Thoracic aorta (tissue), 2 donors: ENCODE measurements at places on chromosomes 11 and 22.
A peak's percentile ranks its signal among the peaks of the same experiment; 100 is the strongest.

DNA sequence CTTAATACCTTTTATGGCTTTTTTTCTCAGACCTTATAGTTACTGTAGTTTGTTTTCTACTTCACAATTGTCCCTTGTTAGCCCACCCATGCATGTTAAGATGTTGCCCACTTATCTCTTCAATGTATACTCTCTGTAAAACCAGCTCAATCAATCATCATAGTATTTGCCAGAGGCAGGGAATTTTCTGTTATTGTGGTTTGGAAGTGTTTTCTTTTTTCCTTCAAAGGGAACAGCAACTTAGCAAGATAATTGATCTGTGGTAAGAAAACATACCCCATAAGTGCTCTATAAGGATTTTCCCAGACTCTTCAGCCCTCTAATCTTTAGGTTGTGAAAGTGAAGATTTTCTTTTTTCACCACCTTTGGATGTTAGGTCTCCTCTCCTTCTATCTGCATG, 76.7 kb upstream of the SYT9 start:
- no peak for DNase-seq

- DNase-seq: no peak
These were observed at the start of gene KCNQ1 for GRCh38 chr11:2444821-2445745. Gene KCNQ1, plus strand, starts transcription at chr11:2445008. Its CDS starts 91 bp downstream, at chr11:2445099.

GRCh38 chr11:86948733-86949132, 6.5 kb downstream of the FZD4 start:
- DNase-seq: no peak

DNA sequence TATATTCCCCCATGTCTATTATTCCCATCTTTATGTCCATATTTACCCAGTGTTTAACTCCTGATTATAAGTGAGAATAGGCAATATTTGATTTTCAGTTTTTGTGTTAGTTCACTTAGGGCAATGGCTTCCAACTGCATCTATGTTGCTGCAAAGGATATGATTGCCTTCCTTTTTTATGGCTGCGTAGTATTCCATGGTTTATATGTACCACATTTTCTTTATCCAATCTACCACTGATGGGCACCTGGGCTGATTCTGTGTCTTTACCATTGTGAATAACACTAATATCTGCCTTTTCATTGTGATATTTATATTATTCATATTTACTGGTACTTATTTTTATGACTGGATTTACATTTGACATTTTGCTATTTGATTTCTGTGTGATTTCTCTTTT, 649.6 kb downstream of the NTM start:
- DNase-seq: no peak

- DNase-seq: no peak
These were observed 135.9 kb downstream of the FDX1 start for GRCh38 chr11:110565357-110566336.

- DNase-seq: no peak
These were observed 46.2 kb upstream of the YWHAH start for GRCh38 chr22:31897842-31898805.

DNA sequence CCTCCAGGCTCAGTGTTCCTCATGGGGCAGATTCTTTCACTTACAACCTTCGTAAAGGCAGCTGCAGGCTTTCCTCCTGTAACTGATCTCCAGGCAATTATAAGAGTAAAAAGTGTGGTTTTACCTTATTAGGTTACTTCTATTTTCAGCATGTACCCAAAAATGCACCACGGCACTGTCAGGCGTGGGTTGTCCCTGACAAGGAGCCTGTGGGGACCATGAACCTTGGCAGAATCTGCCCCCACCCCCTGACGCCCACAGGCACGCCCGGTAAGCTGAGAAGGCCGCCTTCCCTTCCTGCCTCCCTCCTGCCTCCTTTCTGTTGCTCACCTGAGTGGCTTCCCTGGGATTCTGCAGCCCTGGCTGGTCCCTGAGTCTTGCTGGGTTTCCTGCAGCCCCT, 1383.3 kb downstream of the TBC1D22A start:
- no peak for DNase-seq

- DNase-seq: no peak
These were observed 947.7 kb upstream of the TENM4 start for GRCh38 chr11:80388536-80388935.

- no peak for DNase-seq
These were observed 56.8 kb downstream of the IGLL5 start for GRCh38 chr22:22944268-22944985.

GRCh38 chr22:43173976-43174720, 12.8 kb downstream of the TTLL12 start:
- no peak for DNase-seq

GRCh38 chr22:44261164-44261860, 51.4 kb downstream of the SHISAL1 start:
- no peak for DNase-seq

- DNase-seq: no peak
These were observed 455.3 kb downstream of the SOX6 start for GRCh38 chr11:15901054-15901453.

- DNase-seq: no peak
These were observed 14.3 kb downstream of the DHCR7 start for GRCh38 chr11:71433648-71434450.

DNA sequence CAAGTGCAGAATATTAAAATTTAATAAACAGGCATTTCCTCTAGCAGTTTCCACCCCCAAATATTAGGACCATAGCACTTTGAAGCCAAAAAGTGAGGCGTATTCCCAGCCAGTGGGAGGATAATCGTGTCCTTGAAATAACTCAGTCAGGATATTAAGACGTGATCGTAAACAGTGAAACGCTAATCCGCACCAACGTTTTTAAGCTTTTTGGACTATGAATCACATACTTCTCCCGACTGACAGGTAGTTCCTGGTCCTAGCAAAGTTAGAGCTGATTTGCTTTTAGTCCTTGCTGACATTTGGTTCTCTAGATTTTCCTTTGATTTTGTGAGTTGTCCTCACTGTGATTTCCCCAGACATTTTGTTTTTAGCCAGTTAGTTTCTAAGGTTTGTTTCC, 197.1 kb upstream of the ARHGAP20 start:
- DNase-seq: no peak

GRCh38 chr11:20668844-20669819, at the start of gene NELL1:
Gene NELL1, plus strand, starts transcription at chr11:20669586.
- no peak for DNase-seq

DNA sequence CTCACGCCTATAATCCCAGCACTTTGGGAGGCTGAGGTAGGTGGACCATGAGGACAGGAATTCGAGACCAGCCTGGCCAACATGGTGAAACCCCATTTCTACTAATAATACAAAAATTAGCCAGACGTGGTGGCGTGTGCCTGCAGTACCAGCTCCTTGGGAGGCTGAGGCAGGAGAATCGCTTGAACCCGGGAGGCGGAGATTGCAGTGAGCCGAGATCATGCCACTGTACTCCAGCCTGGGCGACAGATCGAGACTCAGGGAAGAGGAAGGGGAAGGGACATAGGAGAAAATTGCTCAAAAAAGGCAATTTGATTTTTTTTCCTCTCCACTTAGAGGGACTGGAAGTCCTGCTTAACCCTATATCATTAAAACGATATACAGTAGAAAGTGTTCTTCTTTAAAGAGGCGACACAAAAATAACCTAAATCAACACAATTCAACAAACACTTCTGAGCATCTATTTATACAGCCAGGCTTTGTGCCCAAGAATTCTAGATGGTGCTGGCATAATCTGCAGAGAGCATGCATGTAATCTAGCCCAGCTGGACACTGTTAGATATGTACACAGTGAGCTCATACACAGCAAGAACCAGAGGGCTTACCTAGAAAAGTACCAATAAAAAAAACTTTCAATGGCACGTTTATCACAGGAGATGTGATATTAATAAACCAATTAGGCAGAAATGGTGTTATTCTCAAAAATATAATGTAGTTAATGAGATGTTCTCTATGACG, 20.9 kb upstream of the DENND5A start:
- no peak for DNase-seq

GRCh38 chr11:130426223-130426836, 2.1 kb downstream of the ADAMTS8 start:
- no peak for DNase-seq

GRCh38 chr22:17832665-17833064, 58.4 kb upstream of the BID start:
- DNase-seq: no peak

DNA sequence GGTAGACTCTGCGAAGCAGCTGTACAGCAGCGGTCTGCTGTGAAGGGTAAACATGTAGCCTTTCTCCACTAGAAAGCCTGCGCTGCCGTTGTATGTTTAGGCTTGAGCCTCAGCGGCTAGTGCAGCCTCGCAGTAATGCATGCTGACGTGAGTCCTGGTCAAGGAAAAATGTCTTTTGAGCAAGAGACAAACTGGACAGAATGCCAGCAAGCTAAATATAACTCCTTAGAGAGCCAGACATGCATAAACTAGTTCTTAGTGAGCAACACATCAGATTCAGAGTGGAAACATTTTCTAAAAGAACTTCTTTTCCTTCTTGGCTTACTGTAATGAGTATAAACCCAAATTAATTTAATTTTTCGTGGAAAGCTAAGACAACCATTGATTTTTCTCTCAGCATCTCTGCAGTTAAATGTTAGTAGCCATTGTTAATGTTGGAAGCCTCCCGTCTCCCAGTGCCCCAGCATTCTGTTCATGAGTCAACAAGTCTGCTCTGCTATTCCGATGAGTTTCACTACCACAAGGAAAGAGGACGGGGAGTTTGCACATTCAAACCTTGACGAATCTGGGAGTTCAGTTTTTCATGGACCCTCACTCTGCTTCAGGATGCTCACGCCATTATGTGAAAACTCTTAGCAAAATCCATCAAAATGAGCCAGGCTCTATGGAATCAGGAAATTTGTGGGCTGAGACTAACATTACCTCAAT, 51.4 kb downstream of the JAM3 start:
- no peak for DNase-seq

- peak; percentile 13 for DNase-seq
These were observed 353.9 kb upstream of the DDI1 start for GRCh38 chr11:103682318-103683184.

GRCh38 chr11:94958121-94958696, 15.1 kb downstream of the CWC15 start:
- no peak for DNase-seq

DNA sequence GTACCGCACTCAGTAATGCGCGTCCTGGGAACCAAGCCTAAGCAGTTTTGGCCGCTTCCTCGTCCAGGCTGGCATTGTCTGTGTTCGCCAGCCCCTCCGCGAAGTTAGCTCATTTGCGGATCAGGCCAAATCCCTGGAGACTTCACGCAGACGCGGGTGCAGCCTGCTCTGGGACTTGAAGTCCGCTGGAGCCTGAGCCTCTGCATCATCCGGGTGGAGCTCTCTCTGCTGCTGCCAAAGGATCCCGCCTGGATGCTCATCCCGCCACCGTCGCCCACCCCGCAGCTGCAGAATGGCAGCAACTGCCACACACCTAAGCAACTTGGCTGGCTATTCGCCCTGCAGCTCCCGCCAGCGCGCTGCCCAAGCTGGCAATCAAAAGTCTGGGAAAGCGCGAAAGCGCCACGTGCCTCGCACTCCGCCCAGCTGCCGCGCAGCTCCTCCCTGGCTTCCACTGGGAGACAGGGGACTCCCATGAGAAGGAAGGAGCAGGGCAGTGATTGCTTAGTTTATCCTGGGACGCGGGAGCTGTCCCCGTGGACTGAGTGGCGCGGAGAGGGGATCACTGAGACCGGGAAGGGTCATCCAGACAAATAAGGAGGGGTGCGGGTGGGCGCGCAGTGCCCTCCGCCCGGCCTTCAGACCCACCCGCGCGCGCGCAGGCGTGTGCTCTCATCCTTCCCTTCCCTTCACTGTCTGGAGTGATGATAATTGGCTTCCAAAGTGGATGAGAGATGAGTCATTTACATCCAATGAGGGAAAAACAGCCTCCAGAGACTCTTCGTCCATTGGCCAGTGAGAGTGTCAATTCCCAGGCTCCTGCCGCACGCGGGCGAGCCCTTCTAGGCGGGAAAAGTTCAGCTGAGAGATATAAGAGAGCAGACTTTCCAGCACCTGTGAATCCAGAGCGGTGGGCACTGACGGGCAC, 23.2 kb upstream of the GLYATL1B start:
- no peak for DNase-seq

- DNase-seq: no peak
These were observed 72.5 kb upstream of the ZBED5 start for GRCh38 chr11:10930224-10930971.

- DNase-seq: no peak
These were observed 67.9 kb upstream of the GRK3 start for GRCh38 chr22:25496396-25497064.

DNA sequence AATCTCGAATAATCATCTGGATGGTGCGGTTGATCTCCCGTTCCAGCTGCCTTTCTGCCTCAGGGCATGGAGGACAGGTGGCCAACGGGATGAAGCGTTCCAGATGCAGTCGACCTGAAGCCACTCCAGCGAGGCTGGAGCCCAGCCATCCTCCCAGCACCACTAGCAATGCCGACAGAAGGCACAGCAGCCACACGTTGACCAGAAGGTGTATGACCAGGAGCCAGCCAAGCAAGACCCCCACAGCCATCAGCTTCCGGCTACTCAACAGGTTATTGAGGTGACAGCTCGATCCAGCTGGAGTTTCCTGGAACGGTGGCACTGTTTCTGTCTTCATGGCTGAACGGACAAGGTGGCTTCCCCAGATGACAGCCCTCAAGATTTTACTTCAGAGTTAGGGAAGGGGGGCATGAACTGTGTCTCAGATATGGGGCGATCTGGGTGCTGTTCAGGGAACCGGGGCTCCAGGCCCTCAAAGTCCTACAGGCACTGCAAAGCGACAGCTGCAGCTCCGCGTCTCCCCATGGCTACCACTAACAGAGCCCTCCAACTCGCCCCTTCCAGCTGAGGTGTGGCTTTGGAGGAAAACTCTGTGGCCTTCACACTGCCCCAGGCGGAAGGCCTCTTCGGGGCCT, 559 bp downstream of the SNX19 start:
- DNase-seq: no peak

DNA sequence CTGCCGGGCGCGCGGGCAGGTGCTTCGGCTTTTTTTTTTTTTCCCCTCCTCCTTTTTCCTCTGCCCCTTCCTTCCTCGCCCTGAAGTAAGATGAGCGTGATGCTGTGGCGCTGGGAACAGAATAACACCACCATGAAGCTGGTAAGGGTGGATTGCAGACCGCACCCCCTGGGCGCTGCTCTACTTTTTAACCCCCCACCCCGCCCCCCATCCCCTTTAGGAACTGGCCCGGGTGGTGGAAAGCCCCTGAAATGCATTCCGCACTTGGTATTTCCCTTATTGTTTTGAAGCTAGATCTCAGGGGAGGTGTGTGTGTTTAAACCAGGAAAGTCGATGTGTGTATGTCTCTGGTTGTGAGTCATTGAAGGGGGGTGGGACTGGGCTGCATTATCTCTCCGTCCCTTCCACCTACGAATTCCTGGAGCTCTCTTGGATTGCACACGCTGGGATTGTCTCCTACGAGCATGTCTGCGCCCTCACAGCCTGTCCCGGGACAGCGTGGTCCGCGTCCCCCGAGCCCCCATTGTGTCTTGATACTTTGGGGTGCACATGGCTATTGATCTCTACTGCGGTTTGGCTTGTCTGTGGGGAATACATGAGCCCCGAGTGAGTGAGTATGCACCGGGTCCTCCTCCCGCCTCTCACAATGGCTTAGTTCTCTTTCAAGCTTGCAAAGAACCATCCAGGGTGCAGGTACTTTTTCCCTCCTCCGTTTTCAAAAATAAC, 64.9 kb downstream of the NAV2 start:
- no peak for DNase-seq
